ENCODE measurements at places on chromosomes 1 and 21.

DNA sequence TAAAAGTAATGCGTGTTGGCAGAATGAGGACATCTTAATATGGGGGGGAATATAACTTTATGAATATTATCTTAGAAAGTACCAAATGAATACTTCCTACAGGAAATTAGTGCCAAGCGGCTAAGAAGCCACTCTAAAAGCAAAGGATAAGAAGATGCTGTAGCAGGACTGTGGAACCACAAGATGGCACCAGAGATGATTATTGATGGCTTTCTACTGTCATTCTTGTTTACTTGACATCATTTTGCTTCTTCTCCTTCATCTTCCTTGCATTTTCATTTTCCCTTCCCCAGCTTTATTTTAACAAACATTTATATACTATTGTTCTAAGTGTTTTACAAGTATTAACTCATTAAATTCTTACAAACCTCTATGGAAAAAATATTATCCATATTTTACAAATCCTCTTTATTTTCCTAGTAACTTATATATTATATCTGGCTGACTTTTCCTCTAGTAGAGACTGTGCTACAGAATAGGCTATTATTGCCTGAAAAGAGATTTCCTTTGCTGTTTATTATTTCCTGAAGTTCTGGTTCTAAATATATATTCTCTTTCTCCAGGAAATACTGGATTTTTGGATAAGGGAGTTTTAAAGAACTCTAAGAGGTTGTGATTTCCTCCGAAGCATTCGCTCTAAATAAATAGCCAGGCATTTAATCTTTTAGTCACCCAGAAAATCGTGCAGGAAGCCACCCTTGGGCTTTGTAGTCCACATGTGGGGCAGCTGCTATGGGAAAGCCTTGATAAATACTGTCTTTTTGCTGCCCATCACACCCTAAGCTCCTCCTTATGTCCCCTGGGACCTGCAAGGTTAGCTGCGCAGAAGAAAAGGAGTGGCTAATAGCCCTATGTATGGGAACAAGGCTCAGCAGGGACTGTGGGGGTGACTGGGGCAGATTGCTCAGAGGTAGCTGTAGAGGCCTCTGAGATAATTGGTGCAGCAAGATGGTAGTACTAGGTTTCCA lies 69.8 kb downstream of the TPR start:
- DNase-seq: peak; percentile 36

DNA sequence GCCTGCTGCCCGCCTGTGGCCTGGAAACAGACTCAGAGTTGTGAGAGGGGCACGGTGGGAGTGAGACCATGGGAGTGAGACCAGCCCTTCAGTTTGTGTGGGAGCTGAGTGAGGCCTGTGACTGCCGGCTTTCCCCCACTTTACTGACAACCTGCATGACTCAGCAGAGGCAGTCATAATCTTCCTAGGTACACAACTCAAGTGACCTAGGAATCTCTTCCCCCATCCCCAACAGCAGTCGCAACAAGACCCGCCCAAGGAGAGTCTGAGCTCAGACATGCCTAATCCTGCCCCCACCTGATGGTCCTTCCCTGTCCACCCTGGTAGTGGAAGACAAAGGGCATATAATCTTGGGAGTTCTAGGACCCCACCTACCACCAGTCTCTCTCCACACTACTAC lies 44.2 kb downstream of the KLHL20 start:
- DNase-seq: no peak

DNA sequence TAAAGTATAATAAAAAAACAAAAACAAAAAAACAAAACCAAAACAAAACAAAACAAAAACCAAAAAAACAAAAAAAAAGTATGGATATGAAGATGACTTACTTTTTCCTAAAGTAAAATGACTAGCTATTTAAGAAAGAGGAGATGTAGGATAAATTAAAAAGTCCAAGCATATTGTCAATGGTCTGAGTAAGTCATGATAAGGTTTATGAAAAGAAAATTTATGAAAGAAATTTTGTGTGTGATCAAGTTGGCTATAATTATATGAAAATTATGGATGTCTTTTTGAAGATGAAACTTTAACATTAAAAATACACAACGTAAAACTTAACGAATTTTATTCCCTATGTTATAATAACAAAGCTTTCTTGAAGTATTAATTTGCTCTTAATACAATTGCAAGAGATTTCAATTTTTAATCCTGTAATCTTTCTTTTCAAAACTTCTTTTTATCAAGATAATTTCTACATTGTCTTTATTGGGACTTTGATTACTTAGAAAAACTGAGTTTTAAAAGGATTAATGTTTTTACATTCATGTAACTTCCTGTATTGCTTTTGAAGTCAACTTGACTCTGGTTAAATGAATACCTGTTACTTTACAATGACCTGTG lies 200.9 kb upstream of the IVNS1ABP start:
- no peak for DNase-seq

DNA sequence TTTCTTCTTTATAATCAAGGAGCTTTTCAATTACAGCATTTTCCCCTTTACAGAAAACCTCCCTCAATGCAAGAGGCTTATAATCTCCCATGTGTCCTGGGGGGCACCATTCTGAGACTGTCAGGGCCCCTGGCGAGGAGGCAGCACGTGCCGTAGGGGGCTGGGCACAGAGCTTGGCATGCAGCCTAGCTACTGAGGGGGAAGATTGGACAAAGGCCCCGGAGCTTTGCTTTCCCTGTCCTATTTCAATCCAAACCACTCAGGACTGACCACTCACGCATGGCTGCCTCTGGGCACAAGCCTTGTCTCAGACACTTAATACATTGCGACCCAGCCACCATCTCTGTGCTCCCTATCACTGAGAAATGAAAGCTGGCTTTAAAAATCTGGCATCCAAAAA lies 2.8 kb upstream of the RAP1GAP start:
- no peak for DNase-seq

DNA sequence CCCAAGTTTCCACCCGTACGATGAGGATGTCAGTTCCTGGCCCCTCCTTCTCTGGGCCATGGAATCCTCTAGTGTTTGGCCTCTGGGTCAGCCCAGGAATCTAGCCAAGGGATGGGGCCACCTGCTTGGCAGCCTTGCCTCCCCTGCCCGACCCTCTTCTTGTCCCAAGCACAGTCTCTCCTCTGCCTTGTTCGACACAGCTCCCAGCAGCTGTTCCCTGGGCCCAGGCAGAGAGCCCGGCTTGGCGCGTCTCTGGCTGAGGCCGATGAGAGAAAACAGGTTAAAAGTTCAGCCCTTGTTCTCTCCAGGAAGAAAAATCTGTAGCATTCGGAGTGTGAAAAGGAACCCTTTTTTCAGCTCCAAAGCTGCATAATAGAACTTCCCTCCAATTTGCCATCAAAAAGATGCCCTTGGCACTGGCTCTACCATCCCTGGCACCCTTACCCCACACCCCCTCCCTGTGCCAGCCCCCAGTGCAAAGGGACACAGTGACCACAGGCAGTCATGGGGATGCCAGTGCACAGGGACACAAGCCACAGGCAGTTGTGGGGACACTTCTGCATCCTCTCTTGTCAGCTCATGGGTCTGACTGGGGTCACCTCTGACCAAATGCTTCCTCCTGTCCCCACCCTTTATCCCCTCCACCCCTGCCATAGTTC lies 68.4 kb downstream of the EPHB2 start:
- no peak for DNase-seq

DNA sequence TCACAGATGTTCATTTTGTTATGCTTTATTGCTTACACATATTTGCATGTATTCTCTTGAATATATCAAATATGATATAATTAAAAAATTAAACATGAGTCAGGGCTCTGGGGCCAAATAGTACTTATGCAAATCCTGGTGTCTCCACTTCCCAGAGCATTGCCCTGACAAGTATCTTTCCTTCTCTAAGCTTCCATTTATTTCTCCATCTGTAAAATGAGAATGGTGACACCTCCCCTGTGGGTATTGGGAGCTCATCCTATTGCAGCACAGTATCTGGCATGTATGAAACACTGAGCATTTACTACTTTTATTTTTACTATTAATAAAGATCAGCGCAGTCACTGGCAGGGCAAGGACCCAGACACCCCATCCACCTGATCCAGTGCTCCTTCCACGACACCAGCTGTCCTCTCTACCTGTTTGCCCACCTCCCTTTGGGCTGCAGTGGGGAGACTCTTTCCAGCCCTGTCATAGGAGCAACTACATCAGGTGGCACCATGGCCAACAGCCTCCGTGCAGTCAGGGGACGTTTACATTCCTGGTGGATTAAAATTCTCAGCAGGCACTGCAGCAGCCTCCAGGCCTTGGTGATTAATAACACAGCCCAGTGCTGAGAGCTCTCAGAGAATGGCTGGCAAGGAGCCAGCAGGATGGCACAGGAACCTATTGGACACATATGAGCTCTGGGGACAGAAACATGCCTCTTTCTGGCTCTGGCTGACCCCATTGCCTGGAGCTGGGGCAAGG lies 113.0 kb downstream of the DMRTB1 start:
- DNase-seq: no peak

DNA sequence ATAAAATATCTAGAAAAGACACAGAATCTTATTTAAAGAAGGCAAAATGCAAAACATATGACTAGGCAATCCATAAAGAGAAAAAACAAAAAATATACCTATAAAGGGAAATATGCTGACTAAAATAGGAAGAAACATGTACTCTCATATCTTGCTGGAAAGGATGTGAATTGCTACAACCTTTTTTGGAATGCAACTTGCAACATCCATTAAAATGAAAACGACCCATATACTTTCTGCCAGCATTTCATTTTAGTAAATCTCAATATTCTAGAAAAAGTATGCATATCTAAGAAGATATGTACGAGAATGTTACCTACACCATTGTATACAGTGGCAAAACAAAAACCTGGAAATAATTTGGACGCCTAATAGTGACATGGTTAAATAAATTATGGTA lies 56.6 kb downstream of the EDEM3 start:
- no peak for DNase-seq

GRCh38 chr1:236746785-236747184 lies 48.3 kb upstream of the MTR start:
- DNase-seq: no peak

GRCh38 chr1:204417074-204417997 lies 5.7 kb upstream of the PPP1R15B start:
- no peak for DNase-seq

- no peak for DNase-seq
Observed at GRCh38 chr1:6414443-6414844, 5.3 kb downstream of the HES2 start.

DNA sequence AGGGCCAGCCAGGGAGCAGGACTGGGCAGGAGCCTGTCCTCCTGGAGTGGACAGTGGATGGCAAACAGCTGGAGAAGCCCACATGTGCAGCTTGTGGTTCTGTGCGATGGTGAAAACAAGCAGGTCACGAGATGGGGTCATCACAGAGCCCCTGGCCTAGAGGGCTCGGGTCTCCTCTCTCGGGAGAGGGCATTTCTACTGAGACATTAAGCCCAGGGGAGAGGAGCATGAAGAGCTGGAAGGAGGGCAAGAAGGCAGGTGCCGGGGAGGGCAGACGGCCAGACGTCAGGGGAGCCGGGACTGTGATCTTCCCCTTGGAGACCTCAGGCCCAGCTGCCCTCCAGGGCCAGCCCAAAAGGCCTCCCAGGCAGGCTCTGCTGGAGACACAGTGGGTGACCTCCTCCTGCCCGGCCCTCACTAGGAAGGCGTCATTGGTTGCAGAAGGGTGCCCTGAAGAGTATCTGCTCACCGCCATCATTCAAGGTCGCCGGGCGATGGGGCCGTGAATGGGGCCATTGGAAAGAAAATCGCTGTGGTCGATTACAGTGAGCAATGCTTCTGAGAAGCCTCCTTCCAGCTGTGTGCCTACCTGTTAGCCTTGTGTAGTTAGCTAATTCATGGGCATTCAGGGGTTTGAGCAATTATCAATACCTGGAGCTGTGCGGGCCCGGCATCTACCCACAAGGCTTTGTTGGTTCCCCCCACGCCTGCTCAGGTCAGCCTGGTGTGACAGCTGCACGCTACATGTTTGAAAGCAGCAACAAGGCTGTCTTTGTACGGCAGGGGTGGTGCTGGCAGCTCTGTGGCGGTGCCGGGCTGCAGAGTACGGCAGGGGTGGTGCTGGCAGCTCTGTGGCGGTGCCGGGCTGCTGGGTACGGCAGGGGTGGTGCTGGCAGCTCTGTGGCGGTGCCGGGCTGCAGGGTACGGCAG lies 72.3 kb upstream of the ACTRT2 start:
- DNase-seq: no peak

DNA sequence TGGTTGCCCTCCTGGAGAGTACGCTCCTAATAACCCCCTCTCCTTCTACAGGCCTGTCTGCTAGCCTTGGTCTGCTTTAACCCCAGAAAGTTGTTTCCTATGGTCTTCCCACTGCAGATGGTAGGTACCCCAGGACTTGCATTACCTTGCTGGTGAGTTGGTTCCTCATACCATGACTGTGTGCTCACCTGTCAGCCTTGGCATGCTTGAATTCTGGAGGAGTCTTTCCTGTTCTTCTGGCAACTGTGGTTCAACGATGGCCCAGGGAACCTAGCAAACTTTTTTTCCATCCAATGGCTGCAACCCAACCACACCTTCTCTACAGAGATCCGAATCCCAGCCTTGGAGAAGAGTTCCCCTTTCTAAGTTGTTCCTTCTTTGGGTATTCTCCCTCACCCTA lies 36.9 kb downstream of the RPS6KC1 start:
- no peak for DNase-seq

GRCh38 chr1:41866285-41866684 lies 52.4 kb downstream of the HIVEP3 start:
- DNase-seq: no peak

Measured in NT2/D1 (cell line).